ENCODE measurements at places on chromosomes 4 and X.
A peak's percentile ranks its signal among the peaks of the same experiment; 100 is the strongest.

DNA sequence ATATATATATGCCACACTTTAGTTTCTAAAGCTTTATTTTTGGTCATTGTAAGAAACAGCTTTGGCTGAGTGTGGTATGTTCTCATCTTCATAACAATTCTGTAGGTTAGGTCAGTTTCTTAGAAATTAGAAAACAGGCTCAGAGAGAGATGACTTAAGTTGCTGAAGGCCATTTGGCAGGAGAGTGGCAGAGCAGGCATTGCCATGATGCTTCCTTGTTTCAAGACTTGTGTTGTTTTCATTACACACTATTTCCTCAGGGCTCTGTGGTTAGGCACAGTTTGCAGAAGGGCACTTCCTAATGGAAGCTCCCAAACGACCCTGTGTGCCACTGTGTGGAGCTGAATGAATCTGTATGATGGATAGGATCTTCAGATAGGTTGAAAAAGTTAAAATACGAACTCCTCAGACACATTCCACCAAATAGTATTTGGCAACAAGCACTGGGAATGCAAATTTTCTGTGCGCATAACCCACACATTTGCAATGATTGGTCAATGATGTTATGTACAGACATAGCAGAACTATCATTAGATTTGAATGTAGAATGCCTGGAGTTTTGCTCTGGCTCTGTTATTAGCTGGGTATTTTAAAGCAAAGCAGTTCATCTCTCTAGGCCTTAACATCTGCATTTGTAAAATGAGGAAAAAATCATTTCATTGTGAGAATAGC, 274.3 kb upstream of the HS3ST1 start:
- no peak for DNase-seq

DNA sequence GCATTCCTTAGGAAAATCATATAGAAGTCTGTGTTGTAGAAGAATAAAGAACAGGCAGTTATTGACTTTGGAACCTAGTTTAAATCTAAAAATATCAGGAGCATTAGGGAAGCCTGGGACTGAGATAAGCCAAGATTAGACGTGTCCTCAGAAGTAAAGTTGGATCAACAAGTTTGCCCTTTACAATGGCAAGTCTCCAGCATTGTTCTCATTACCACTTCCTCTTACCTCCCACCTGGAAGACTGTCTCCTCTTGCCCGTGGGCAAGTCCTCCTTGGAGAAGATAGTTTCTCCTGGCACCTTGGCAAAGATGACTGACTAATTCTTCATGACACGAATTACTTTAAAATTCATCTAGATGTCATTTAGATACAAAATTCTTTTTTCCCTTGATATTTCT, 37.8 kb downstream of the CNKSR2 start:
- DNase-seq = no peak

DNA sequence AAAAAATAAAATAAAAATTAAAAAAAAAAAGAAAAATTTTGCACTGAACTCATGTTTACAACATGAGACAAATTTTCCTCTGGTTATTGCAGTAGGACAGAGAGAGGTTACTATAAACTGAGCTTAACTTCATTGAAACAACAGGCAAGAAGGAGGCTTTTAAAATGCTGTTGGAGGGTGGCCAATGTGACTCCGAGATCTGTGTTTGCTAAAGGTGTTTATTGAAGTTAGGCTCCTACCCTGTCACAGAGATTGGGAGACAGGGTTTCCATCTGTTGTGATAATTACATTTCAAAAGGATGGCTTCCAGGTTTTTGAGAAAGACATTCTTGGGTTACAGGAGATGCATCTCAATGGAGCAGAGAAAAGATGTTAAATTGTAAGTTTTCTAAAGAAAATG, 370.5 kb upstream of the HS3ST1 start:
- DNase-seq = no peak

- DNase-seq = peak; percentile 57
Measured at GRCh38 chrX:16892504-16893362, 22.6 kb upstream of the RBBP7 start.

GRCh38 chr4:134024251-134024650, 177.3 kb downstream of the PABPC4L start:
- DNase-seq = no peak

- no peak for DNase-seq
Measured at GRCh38 chrX:41184312-41184711, 99.1 kb downstream of the USP9X start.

DNA sequence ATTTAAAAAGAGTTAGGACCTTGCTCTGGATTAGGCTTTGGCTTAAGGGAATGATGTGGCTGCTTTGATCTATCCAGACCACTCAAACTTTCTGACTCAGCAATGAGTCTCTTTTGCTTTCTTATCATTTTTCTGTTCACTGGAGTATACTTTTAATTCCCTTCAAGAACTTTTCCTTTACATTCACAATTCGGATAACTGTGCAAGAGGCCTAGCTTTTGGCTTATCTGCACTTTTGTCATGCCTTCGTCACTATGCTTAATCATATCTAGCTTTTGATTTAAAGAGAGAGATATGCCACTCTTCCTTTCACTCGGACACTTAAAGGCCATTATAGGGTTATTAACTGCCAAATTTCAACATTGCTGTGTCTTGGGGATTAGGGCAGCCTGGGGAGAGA, 147.9 kb downstream of the DCHS2 start:
- DNase-seq = no peak

- no peak for DNase-seq
Measured at GRCh38 chrX:24025741-24026403, 1.1 kb downstream of the KLHL15 start.

DNA sequence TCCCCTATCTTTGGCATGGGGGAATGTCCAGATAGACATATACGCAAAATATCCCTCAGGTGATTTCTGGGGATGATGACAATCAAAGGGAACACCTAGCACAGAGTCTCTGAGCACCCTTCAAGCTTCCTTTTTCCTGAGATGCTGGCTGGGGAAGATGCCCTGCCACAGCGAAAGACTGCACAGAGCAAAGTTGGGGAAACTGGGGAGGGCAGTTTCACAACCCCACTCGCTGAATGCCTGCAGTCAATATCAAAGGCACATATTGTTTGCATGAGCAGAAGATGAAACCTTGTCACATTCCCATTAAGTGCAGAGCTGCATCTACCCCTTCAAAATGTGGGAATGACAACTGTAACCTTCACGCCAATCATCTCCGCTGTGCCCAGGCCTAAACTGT, 2.6 kb downstream of the GPC4 start:
- DNase-seq = no peak

- no peak for DNase-seq
Measured at GRCh38 chr4:153792618-153793247, 3.9 kb upstream of the SFRP2 start.

GRCh38 chr4:19259920-19260319, 991.8 kb upstream of the SLIT2 start:
- DNase-seq = no peak

DNA sequence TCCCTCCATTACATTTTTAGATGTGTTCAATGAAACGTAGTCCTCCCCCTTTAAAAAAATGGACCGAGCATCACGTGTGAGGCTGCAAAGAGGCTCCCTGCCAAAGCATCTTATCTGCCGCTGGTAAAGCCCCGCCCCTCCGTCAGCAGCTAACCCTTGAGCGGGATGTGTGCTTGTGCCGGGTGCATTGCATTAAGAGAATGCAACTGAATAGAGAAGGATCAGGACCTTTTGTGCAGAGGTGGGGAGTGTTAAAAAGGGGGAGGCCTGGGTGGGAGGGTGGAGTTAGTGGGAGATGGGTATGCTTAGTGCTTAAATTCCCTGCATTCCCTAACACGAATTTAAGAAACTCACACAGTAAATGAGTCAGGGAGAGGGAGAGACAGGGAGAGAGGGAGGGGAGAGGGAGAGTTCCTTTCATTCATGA, 66.0 kb downstream of the TBL1X start:
- peak; percentile 89 for DNase-seq

DNA sequence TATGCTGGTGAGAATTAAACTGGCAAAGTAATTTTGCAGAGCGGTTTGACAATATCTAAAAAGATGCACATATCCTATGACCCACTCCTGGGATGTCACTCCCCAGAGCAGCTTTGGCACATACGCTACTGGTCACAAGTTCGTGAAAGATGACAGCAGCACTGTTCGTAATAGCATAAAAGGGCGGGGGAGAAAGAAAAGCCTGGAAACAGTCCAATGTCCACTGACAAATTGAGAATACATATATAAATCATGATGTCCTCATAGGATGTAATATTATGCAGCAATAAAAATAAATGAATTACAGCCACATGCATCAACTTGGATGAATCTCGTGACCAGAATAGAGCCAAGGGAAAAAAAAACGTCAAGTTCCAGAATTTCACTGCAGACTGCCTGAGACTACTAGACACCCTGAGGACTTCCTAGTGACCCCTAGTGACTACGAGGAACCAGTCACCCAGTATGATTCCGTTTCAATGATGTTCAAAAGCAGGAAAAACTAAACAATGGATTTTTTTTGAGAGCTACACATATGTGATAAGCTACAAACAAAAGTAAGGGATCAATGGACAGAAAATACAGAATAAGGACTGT, 1.8 kb downstream of the PCSK1N start:
- DNase-seq = no peak

DNA sequence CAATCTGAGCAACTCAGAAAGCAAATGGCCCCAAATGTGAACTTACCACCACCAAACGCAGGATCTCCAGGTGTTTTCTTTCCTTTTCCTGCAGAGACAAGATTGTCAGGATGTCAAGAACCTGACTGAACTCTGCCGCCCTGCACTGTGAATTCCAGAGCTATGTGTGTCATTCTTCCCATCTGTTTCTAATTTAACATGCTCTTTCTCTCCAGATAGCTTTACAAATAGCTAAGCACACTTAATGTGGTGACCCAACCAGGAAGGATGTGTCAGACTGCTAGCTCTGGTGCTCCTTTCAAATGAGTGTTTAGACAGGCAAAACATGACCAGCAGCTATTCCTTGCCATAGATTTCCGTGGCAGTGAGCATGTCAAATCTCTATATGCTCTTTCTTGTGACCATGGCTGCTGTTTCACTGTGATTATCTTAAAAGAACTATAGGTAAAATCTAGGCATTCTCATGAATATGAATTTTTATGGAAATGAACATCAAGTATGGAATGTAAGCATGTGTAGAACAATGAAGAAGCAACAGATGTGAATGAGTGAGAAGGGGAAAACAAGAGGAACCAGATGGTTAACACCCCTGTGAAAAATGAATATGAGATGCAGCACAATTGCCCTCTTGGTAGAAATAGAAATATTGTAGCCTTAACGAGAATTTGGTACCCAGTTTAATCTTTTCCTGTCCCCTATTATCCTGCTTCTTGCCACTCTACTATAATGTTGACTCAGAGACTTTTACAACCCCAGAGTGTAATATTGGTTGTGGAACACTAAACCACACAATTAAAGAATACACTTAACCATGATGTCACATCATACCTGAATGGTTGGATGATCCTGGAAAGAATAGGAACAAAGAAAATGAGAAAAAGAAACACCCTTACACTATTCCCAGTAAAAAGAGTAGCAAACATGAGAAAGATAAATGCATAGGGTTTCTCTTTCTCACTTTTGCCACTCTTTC, 247.8 kb upstream of the DKK2 start:
- DNase-seq = no peak

DNA sequence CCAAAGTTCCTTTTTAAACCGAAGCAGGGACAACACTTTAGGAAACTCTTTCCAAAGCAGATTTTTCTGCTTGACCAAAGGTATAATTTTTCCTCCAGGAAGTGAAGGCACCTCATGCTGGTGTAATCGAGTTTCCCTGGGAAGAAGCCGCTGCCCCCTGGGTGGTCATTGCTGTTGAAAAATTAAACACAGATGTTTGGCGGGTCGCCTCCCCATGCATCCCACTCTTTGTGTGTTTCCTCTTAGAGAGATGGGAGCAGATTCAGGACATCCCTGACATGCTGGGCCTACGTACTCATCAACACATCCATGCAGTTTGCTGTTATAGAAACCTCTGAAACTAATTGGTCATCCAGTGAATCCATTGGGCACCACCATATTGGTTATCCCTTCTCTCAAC, 179.2 kb upstream of the HCCS start:
- DNase-seq = no peak

DNA sequence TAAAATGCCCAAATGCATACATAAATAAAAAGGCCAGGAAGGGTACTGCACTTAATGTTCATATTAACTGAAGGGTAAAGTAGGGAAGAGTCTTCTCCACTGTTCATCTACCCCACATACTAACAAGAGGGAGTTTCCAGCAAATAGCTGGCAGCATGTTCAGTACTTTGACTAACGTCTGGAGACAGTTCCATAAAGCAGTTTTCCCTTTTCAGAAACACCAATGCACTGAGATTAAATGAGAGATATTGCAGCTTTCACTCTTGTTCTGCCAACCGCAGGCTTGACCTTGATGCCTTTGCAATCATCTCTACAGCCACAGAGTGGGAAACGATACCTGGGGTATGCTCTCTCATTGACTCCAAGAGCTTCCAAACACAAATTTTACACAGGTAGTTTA, 2123.1 kb upstream of the TENM3 start:
- no peak for DNase-seq

GRCh38 chr4:155911905-155912304, 8.4 kb downstream of the TDO2 start:
- no peak for DNase-seq

DNA sequence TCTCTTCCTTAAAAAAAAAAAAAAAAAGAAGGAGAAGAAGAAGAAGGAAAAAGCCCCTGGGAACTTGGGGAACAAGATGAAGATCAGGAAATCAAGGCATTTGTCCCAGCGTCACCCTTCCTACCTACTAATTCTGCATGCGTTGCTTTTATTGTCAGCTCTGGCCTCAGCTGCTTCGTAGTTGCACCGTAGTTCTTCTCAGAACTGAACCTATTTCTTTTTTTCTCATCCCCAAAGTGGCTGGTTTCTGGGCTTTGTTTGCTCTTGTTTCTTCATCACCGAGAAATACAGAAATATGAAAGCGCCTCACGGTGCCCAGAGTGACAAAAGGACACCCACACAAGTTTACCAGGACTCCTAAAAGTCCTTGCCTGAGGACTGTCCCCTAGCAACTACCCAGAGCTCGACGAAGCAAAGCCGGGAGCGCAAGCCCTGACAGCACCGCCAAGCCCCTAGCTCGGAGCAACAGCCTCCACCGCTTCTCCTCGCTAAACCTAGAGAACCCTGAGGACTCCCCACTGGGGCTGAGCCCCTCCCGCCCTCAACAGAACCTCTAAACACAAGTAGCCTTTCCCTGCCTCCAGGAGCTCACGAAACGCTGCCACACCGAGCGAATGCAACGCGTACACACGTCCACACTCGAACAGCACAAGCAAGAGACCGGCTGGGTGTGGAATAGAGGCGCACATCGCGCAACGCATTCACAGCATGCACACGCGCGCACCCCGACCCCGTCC, 710 bp downstream of the PRKG2 start:
- no peak for DNase-seq

GRCh38 chr4:166501941-166502382, 628.9 kb downstream of the TLL1 start:
- DNase-seq = peak; percentile 19

GRCh38 chrX:13093529-13094140, 49.2 kb upstream of the FAM9C start:
- no peak for DNase-seq

GRCh38 chr4:26288355-26288909, 32.4 kb upstream of the RBPJ start:
- no peak for DNase-seq

GRCh38 chr4:184347251-184348239, 126.8 kb downstream of the IRF2 start:
- DNase-seq = peak; percentile 67

GRCh38 chr4:15868826-15869413, 69.6 kb downstream of the FGFBP1 start:
- DNase-seq = no peak

GRCh38 chr4:8157944-8158709, 486 bp downstream of the ABLIM2 start:
- no peak for DNase-seq
